PC-9 (cell line): ENCODE measurements at places on chromosomes 13 and 19. TPM values are rescaled to one million over a fixed set of nuclear protein-coding genes. Genes with fewer than 3 reads are reported as not detected.
A peak's percentile ranks its signal among the peaks of the same experiment; 100 is the strongest.

- no peak for DNase-seq
These were observed 1.5 kb upstream of the RGCC start for GRCh38 chr13:41455725-41456419.

Gene FCGBP
- total RNA-seq: 5.8 and 9.3 TPM in 2 replicates

Gene MBD3L3
- not detected in 2 replicates for total RNA-seq

- peak; percentile 81 for DNase-seq
These were observed 665 bp downstream of the GPX4 start for GRCh38 chr19:1104311-1105007.

DNA sequence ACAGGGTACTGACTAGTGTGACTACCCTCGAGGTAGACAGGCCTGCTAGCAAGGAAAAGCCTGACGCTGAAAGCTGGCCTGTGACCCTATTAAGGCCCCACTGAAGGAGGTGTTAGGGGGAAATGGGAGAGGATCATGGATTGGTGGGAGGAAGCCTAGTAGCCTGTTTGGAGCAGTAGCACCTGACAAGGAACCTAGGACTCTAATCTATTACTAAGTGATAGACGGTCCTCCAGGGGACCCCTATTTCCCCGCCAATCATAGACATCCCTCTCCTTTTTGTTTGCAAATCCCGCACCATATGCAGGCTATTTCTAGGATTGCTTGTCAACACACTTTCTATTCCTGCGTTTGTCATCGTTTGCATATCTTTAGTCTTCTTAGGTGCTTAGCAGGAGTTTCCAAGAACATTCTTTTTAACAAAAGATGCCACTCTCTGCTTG lies 1338.8 kb upstream of the MIR17HG start:
- DNase-seq: no peak

- no peak for DNase-seq
These were observed 43.4 kb downstream of the BICRA start for GRCh38 chr19:47652285-47652684.

GRCh38 chr19:39131255-39131755 lies 5.7 kb downstream of the PAK4 start:
- DNase-seq: no peak

DNA sequence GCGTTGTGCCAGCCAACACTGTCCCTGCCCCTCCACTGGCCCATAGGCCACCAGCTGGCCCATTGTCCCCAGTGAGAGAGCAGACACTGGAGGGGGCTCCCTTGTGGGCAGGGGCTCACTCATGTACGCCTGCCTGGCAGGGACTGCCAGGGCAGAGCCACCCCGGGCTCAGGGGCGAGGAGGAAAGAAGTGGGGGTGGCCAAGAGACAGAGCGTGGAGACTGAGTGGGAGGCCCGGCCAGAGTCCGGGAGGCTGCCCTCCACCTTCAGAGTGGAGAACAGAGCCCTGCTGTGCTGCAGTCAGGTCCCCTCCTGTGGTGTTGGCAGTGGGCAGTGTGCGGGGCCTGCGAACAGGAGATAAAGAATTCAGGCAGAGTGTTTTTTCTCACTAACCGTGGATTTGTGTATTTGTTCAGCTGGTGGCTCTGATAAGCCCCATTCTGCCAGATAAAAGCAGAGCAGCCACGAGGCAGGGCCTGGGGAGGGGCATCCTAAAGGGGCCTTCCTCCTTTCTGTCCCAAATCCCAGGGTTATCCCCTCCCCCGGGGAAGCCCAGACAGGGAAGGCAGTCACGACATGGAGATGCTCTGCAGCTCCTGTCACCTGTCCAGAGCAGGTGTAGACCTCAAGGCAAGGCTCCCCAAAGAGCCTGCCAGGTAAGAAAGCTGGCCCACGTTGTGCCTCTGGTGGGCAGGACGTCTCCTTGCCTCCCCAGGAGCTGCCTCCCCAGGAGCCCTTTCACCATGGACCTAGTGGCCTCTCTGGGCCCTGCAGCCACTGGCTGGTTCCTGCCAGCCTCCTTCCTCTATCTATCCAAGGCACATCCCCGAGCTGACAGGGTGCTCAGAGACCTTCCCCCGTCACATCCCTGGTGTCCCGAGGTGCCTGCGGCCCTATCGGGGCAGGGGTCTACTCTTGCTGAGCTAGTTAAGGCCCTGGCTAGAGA lies 33.0 kb downstream of the LYL1 start:
- no peak for DNase-seq

- no peak for DNase-seq
These were observed 8.2 kb downstream of the SERTM1 start for GRCh38 chr13:36681894-36682624.

Gene IRS2
- 31.3 and 39.2 TPM in 2 replicates for total RNA-seq

DNA sequence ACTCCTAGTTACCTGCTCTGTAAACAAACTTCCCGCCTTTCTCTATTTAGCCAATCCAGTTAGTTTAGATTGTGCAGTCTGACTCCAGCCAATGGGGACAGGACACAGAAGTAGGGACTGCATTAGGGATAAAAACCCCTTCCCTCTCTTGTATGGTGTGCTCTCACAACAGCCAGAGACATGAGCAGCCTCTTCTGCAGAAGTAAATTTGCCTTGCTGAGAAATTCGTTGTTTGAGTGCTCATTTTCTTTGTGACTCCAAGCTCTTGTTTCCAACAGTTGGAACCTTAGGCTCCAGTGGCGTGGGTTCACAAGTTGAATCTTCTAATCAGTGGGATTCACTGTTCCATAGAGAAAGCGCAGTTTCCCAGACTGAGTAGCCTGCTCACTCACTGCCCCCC lies 66.1 kb downstream of the ZNF93 start:
- no peak for DNase-seq

- DNase-seq: peak; percentile 86
These were observed 4.9 kb downstream of the ADAMTSL5 start for GRCh38 chr19:1507763-1508506.

GRCh38 chr13:35812736-35813135 lies 318.4 kb downstream of the DCLK1 start:
- no peak for DNase-seq

DNA sequence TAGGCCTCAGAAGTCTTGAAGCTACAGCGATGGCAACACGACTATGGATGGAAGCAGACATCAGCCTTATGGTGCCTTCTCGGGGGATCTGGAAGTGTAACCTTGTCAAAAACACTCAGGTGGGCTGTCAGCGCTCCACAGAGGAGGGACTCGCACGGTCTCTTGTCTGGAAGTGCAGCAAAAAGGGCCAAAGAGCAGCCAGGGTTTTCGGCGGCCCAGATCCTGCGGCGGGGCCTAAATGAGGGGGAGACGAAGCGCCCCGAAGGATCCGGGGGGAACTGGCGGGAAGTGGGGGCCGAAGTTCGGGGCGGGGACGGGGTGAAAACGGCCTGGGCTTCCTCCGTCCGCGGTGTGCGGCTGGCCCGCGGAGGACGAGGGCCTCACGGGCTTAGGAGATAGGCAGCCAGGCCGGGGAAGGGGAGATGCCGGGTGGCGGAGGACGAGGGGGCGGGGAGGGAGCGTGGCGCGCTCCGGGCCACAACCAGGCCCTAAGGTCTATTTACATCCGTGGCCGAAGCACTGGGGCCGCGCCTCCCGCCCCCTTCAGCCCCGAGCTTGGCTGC lies 637 bp downstream of the RANBP3 start:
- DNase-seq: no peak

DNA sequence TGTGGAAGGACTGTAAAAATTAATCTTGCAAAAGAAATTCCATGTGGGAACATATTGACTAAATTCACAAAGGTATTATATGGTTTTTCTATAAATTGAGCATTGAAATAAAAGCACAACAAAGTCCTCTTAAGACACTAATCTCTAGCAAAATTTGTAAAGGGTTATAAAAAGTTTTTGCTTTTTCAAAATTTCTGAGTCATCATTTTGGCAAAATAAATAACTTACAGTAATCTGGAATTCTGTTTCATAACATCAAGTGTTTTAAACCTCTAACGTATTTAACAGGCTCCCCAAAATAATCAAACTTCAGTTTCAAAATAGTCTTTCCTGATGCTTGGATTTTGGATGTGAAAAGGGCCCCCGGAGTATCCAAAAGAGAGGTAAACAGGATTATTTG lies 26.0 kb downstream of the MED4 start:
- no peak for DNase-seq

GRCh38 chr13:36530861-36531590 lies 98.7 kb downstream of the CCNA1 start:
- DNase-seq: no peak

GRCh38 chr19:6095760-6096159 lies 14.5 kb downstream of the RFX2 start:
- no peak for DNase-seq

Gene TNNT1
- 228 and 266 TPM in 2 replicates for total RNA-seq

Gene HSH2D
- total RNA-seq: 10.9 and 13.7 TPM in 2 replicates
